ENCODE measurements at places on chromosomes 12 and 14.
A peak's percentile ranks its signal among the peaks of the same experiment; 100 is the strongest.

- no peak for DNase-seq
These were observed 57.1 kb downstream of the MARK3 start for GRCh38 chr14:103442288-103442687.

DNA sequence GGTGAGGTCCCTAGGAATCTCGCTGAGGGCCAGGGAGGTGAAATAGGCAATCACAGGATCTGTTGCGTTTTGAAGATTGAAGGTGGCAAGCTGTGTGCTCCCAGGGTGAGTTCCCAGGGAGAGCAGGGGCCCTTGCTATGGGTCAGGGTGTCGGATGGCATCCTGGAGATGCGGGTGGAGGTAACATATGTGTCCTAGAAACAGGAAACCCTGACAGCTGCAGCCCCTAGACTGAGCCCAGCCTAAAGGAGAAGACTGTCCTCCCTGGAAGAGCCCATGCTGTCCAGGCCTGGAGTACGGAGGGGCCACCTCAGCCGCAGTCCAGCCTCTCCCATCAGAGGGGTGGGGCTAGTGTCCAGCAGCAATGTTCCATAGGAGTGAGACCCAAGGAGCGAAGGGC, 194.2 kb downstream of the NTF3 start:
- no peak for DNase-seq

GRCh38 chr12:94684416-94685142, 34.2 kb upstream of the TMCC3 start:
- DNase-seq = no peak

DNA sequence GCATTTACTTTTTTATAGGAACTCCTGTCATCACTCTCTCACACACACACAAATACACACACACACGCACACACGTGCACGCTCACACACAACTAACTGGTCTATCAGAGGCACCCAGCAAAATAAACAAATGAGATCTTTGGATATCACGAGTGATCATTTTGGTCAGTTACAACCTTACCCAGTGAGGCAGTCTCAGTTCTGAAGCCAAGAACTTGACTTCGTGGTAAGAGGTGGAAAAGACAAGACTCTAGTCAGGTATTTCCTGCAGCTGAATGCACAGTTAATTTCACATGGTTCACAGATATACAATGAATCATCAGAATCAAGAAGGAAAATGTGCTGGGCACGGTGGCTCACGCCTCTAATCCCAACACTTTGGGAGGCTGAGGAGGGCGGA, 39.4 kb downstream of the ATF7 start:
- DNase-seq = no peak

DNA sequence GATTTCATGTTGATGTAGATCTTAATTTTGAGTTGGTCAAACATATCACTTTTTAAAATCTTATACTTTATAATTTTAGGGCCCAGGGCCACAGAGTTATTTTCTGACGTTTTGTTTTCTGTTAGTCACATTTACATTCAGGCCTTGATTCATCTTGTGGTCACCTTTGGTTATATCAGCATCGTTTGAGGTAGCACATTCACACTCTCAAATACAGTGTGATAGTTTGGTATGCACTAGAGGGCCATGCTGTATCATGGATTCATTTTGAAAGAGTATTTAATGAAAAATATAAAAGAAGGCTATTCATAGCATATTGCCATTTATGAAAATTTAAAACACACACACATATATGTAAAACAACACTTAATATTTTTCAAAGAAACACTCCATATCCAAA, 274.6 kb downstream of the RAD51B start:
- no peak for DNase-seq

DNA sequence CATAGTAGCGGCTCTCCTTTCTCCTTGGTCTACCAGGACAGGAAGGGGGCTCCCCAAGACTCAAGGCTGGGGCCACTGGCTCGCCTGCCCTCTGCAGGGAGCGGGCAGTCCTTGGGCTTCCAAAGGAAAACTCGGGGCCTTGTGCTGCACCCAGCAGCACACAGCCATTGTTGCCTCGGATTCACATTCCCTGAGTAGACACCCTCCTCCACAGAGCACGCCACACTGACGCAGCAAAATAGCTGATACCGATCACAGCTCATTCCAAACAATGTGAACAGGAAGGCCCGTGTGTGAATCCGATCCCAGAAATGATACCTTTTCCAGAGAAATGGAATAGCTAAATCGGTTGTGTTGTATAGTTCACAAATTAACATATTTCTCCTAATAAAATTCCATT, 65.1 kb upstream of the DYNC1H1 start:
- no peak for DNase-seq

DNA sequence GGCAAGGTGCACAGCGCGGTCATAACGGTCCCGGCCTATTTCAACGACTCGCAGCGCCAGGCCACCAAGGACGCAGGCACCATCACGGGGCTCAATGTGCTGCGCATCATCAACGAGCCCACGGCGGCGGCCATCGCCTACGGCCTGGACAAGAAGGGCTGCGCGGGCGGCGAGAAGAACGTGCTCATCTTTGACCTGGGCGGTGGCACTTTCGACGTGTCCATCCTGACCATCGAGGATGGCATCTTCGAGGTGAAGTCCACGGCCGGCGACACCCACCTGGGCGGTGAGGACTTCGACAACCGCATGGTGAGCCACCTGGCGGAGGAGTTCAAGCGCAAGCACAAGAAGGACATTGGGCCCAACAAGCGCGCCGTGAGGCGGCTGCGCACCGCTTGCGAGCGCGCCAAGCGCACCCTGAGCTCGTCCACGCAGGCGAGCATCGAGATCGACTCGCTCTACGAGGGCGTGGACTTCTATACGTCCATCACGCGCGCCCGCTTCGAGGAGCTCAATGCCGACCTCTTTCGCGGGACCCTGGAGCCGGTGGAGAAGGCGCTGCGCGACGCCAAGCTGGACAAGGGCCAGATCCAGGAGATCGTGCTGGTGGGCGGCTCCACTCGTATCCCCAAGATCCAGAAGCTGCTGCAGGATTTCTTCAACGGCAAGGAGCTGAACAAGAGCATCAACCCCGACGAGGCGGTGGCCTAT, 875 bp downstream of the HSPA2 start:
- DNase-seq = peak; percentile 10

- DNase-seq = no peak
These were observed 97.1 kb downstream of the C2CD5 start for GRCh38 chr12:22447223-22447622.

- no peak for DNase-seq
These were observed 39.9 kb downstream of the DNAI7 start for GRCh38 chr12:25155022-25155576.

- DNase-seq = no peak
These were observed 33.7 kb upstream of the CCNT1 start for GRCh38 chr12:48750215-48750614.

- no peak for DNase-seq
These were observed 259.6 kb upstream of the ALG10B start for GRCh38 chr12:38056701-38057689.

DNA sequence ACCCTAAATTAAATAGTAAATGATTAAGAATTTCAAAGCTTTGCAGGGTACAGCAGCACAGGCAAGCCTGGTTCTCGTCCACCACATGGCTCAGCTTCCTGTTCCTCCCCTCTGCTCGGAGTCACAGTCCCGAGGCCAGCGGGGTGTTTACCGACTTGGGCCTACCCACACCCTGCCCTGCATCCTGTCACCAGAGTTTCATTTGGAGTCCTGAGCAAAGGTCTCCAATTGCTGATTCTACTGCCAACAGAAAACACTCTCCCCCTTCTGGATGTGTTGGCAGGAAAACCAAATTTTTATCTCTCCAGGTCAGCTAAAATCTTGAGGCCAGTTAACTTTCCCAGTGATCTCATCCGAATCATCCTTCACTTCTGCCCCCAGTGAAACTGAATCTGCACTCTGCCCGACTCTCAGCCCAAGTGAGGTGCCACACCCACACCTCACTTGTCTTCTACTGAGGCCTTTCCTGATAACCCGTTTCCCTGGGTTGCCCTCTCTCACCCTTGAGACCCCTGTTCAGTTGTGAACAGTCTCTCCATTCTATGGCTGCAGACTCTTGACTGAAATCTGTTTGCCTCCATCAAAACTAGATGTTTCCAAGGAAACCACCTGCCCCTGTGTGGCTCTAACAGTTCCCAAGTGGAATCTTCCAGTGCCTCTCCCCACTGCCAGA, 71.2 kb downstream of the VCPKMT start:
- DNase-seq = no peak

DNA sequence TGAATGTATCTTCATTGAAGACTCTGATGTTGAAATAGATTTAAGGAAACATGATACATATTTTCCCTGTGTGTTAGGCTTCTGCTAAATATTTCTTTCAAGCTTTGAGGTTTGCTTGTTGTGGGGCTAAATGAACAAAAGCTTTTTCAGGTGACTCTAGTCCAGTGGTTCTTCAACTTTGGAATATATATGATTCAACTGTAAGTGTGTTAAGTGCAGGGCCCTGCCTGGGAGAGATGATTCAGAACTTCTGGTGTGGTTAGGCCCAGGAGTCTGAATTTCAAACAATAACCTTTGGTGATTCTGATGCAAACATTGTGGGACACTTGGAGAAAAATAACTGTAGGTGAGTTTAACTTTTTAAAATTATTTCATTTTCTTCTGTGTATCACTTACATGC, 93.0 kb downstream of the TRHDE start:
- DNase-seq = no peak

DNA sequence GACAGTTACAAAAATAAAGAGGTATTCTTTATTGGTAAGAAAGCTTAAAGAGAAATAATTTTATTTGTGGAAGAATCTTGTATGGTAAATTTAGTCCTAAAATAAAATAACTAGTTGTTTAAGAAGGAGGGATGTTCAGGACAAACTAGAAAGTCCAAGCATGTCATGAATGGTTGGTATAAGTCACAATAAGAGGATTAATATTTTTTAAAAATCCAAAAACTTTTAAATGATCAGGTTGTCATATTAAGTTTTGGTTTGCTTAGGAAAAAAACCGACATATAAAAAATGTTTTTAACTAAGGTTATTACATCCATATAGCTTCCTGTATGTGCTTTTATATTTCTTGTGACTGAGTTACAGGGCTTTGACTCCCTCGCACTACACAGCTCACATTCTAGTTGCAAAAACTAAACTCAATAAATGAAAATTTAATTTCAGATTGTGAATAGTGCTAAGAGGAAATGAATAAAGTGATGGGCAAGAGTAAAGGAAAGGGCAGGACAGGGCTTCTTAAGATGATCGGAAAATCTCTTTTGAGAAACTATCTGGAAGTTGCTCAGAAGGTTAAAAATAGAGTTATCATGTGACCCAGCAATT, 80.7 kb upstream of the METAP2 start:
- DNase-seq = no peak

DNA sequence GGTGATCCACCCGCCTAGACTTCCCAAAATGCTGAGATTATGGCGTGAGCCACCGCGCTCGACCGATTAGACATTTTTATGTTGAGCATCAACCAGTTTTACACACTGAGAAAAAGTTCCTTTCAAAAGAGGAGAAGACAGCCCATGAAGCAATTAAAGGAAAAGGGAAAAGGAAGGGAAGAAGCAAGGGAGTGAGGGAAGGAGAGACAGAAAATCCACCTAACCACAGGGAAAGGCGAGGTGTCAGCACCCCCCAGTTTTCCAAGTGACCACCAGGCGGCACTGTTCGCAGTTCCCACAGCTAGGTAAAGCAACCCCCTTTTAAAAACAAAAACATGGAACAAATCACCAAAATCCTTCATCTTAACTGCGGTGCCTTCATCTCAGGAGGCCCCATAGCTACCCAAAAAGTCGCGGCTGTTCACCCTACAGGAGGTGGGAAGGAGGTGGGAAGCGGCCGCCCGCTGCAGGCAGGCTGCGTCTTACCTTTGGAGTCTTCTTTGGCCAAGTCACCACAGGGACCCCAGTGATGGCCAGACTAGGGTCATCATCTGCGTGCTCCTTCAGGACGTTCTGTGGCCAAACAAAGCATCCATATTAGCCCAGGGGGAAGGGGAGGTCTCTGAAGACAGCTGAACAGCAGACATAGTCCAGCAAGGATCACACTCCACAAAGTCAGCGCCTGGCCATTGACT, 86.6 kb downstream of the KDM2B start:
- DNase-seq = peak; percentile 54

DNA sequence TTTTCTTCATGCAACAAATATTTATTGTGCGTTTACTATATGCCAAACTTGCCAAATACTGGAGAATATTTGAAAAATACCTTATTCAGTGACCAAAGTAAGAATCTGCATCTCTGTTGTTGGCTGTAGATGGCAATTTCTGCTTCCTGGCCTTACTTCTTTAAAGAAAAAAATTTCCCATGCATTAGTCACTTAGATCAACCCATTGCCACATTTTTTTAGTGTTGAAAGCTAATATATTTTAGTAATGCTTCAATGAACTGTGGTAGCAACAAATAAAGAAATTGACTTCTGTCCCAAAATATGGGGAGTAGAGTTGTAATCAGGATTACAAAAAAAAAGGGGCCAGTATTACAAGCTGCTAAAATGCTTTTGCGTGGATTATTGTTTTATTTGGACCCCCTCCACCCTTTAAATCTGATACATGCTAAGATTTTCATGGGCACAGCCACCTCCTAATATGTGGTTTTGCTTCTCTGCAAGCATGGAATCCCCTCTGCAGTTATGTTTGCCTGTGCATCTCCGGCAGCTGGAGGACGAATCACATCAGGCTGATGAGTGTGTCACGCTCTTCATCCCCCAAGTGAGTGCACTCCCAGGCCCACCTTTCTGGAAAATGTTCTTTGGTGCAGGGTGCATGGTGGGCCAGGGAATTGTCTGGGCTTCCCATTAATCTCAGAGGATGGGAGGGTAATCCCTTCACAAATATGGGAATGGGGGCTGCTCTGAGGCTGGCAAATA, 38.1 kb upstream of the PTCSC3 start:
- no peak for DNase-seq

DNA sequence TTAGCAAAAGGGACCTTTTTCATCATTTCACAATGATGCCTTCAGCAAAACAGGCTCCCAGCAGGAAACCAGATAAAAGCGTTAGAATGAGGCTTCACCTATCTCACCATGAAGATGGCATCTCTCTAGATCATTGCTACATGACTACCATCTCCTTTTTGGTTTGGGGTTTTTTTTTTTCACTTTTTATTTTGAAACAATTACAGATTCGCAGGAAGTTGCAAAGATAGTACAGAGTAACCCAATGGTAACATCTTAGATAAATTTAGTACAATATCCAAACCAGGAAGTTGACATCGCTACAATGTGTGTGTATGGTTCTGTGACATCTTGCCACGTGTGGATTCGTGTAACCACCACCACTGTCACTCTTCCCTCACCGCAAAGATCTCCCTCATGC, 22.3 kb upstream of the PWP1 start:
- DNase-seq = no peak

DNA sequence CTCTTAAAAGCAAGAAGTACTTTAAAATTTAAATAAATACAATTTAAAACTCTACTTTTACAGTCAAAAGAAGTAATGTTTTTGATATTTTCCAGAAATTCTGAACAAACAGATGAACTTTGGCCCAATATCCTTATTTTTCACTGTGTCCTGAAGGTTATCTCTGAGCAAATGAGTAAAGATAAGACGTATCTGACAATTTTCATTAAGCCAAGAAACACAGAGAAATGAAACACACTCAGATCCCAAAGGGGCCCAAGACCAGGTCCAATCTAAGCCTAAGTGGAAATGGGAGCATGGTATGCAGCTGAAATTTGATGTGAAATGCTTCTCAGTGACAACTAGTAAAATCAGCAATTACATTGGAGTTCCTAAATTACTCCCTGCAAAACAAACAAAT, 105.6 kb upstream of the COCH start:
- DNase-seq = no peak

GRCh38 chr14:103686831-103687485, 28.3 kb downstream of the XRCC3 start:
- no peak for DNase-seq

GRCh38 chr14:73750531-73750901, 36.3 kb upstream of the PNMA1 start:
- DNase-seq = no peak

- DNase-seq = no peak
These were observed 9.0 kb upstream of the FKBP11 start for GRCh38 chr12:48934312-48934706.

Data from BE2C (cell line).